ENCODE measurements at places on chromosomes 11 and 22.

- peak; percentile 49 for DNase-seq
Measured at GRCh38 chr11:119680541-119681360, 48.2 kb downstream of the NECTIN1 start.

DNA sequence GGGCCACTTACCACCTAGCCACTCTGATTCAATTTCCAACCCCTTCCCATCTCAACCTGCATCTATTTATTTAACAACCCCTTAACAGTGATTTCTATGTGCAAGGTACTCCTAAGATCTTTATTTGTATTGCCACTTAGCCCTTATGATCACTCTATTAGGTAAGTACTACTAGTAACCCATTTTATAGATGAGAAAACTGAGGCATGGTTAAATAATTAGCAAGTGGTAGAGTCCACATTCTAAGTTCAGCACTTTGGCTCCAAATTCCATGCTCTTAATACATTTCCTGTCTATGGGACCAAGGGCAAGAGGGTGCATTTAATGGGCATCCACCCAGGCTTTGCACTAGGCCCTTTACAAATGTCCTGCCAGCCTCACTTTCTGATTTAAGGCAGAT lies 38.1 kb upstream of the CSNK2A3 start:
- DNase-seq = no peak

GRCh38 chr11:121446752-121447156 lies 5.4 kb upstream of the SORL1 start:
- DNase-seq = no peak

- no peak for DNase-seq
Measured at GRCh38 chr11:33259869-33260268, 2.7 kb downstream of the HIPK3 start.

DNA sequence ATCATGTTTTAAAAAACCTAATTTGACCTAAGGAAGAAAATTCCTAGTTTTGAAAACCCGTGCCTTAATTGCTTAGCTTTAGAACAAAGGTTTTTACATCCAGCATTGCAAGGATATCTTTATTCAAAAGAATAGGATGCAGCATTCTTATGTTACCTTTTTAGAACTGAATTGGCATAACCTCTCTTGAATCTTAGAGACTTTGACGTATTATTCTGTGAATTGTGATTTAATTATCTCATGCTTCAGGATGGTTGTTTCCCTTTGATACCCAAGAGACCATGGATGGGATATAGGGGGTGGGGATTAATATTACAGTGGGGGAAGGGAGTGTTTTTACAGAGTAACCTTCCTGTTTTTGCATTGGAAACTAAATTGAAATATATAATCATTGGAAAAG lies 49.4 kb downstream of the ARHGEF12 start:
- no peak for DNase-seq

DNA sequence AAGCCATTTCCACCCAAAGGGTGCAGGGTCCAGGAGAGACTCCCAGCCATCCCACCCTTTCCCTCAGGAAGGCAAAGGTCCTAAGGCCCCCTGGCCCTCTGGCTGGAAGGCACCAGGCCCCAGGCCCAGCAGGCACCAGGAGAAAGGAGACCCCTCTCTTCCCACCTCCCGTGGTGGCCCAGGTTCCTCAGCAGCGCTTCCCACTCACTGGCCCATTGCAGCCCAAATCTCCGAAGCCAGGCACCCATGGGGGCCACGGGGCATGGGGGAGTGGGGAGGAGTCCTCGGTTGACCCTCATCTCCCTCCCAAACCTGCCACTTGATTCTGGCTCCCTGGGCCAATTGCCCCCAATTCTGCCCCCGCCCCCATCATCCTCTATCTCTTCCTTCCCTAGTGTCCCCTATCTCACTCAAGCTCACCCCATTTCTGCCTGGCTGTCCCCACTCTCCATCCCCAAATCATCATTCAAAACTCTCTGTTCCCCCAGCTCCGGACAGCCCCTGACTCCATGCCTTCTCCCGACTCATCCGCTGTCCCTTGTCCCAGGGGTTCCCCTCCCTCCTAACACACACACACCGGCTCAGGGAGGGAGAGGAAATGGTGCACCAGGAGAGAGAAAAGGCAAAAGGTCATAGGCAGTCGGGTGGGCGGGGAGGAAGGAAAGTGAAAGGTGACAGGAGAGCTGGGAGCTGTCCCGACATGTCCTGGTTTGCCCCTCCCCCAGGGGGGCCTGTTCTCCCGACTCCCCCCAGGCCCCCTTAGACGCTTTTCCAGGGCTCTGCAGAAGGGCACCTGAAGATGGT lies 1.2 kb downstream of the LIF start:
- DNase-seq = no peak

DNA sequence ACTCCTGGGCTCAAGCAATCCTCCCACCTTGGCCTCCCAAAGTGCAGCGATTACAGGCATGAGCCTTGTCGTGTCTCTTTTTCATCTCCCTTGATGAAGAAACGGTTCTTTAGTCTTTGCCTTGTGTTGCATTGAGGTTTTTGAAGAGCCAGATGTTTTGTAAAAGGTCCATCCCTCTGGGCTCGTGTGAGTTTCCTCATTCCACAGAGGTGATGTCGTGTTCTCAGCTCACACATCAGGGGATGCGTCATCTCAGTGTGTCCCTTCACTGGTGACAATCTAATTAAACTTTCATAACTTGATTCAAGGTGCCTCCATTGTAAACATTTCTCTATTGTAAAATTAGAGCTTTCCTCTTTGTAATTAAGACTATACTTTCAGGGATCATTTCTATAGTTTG lies 29.7 kb upstream of the TEF start:
- DNase-seq = no peak

GRCh38 chr11:111408789-111409727 lies 30.0 kb upstream of the POU2AF1 start:
- no peak for DNase-seq

DNA sequence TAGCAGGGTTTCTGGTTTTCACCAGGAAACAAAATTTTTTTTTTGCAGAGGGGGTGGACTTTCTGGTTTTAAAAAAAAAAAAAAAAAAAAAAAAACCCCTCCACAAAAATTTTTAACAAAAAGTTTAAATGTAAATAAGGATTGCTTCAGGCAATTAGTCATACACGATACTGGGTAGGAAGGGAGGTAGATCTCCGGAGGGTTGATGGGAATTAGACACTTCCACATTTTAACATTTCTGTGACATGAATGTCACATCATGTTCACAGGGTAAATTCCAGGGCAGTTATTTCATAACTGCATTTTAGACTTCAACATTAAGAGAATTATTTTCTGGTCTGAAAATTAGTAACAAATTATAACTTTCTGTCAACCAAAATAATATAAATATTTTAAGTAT lies 15.9 kb downstream of the NUP98 start:
- DNase-seq = no peak

DNA sequence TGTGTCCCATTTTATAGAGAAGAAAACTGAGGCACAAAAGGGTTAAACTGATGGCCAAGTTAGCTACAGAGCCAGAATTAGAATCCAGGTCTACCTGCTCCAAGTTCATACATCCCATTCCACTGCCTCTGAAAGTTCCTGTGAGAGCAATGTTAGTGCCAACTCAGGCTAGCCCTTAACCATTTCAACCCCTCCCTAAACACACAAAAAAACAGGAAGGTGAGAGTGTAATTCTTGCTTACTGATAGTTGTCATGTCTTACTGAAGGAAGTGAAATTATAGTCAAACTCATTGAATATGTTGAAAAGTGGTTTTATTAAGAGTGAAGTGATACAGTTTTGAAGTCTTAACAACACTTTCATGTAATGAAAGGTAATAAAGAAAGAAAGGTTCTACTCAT lies 2.9 kb upstream of the E2F8 start:
- no peak for DNase-seq

DNA sequence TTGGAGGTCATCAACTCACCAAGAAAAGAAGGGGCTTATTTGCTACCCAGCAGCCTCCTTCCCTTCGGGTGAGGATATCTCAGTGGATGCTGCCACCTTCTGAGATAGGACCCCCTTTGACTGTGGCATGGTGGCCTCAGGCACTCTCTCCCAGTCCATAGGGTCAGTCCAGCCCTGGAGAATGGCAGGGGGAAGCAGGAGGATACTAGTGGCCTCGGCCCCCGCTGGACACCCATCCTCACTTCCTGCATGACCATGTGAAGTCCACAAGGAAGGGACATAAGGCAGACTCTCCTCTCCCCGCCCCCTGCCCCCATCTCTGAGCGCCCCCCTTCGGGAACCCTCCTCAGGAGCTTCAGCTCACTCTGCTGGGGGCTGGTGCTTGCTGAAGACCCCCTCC lies 24.4 kb downstream of the TPBGL start:
- no peak for DNase-seq

- no peak for DNase-seq
Measured at GRCh38 chr11:4370166-4370565, 2.0 kb upstream of the OR52B4 start.

- no peak for DNase-seq
Measured at GRCh38 chr11:33405834-33406602, 148.8 kb downstream of the HIPK3 start.

DNA sequence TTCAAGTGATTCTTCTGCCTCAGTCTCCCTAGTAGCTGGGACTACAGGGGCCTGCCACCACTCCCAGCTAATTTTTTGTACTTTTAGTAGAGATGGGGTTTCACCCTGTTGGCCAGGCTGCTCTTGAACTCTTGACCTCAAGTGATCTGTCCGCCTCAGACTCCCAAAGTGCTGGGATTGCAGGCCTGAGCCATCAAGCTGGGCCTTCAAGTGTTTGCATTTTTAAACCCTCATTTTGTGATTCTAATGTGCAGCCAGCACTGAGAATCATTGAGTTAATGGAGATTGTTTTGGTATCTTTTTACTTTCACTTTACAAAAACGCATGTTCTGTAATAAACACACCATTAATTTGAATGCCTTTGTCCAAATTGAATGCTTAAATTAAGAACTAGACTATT lies 3.4 kb downstream of the TYR start:
- DNase-seq = no peak

Data from body of pancreas (tissue), 4 donors.